CD4-positive, alpha-beta T cell treated with Interleukin-4 for 4 hours (primary cell): ENCODE measurements at places on chromosomes 4 and X.

- DNase-seq = no peak
Observed at GRCh38 chrX:111336141-111336540, 65.9 kb upstream of the CAPN6 start.

GRCh38 chr4:150569998-150570535, 11.9 kb upstream of the MAB21L2 start:
- DNase-seq = no peak

- no peak for DNase-seq
Observed at GRCh38 chr4:101127176-101127790, 220.0 kb downstream of the PPP3CA start.

DNA sequence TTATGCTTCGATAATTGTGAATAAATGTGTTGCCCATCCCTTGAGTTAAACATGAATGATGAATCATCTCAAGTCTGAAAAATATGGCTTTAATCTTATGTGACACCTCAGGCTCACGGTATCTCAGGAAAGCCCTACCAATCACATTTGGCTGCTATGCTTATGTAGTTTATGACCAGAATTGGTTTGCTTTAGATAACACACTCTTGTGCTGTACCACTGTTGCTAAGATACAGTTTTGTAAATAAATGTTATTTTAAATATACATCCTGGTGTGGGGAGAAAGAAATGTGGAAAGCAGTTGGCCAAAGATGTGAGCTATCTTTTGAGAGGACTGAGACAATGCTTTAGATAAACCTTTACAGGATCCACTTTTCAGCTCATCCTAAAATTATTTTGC, 63.2 kb downstream of the NPY1R start:
- no peak for DNase-seq

DNA sequence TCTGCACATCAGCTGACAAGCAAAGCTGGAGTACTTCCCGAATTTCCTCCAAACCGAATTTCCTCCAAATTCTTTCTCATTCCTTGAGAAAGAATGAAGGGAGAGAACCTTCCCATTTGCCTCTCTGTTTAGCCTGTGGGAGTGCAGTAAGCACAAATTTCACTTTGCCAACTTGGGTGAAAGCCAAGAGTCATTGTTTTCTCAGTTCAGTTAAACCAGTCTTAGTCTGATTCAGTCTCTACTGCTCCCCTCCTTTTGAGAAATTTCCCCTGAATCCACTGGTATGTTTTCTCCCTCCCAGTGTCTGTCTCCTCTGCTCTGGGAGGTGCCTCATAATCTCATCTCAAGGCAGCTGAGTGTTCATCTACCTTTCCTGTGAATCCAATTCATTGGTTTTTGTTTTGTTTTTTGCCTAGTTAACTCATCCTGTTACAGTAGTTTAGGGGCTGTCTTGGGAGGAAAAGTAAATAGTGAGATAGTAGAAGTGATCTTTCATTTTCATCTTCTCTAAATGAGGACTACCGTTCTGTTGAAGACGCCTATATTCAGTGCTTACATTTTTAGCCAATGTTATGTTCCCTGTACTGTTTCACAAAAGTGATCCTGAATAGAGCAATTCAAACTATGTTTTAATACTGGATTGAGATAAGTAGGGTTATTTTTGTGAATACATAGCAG, 49.0 kb downstream of the SYTL5 start:
- DNase-seq = no peak

DNA sequence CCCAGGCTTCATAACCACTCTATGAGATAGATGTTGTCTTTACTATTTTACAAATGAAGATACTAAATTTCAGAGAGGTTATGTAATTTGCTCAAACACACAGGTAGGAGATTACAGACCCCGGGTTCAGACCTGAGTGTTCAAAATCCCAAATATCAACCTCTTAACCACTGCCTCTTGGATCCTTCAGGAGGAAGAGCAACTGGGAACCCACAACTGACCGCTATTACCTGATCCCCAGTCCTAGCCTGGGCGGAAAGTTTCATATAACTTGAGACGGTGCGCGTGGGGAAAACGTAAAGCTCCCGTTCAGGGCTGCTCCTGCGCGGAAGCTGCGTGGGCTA, 8.9 kb upstream of the PRDM8 start:
- DNase-seq = no peak

GRCh38 chr4:89324671-89325070, 17.1 kb upstream of the GPRIN3 start:
- DNase-seq = no peak

- DNase-seq = peak; percentile 39
Observed at GRCh38 chr4:67558493-67558892, at the start of gene STAP1. STAP1 (plus strand) TSS chr4:67558727; CDS start chr4:67558810, 83 bp downstream.

DNA sequence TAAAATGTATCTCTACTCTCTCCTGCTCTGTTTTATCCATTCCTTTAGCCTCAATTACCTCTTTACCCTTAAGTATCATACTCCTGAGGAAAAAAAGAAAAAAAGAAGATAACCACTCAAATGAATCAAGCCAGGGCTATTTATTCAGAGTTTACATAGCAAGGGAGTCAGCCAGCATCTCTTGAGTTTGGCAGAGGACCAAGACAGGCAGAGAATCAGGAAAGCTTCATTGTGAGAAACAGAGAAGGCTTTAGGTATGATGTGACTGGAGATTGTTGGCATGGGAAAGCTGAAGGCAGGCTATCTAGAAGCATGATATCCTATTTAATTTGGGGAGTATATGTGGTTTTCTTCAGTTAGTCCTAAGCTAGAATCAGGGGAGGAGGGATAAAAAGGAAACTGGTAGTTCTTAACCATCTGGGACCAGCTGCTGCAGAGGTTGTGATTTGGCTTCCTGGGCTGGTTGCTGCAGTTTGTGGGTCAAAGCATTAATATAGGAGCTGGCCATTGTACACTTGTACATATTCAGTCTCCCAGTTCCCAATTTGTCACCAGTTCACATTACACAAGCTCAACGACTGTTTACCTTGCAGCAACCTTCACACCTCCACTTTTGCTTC, 11.2 kb downstream of the APELA start:
- DNase-seq = no peak

- no peak for DNase-seq
Observed at GRCh38 chrX:5051831-5052491, 1176.7 kb downstream of the NLGN4X start.

DNA sequence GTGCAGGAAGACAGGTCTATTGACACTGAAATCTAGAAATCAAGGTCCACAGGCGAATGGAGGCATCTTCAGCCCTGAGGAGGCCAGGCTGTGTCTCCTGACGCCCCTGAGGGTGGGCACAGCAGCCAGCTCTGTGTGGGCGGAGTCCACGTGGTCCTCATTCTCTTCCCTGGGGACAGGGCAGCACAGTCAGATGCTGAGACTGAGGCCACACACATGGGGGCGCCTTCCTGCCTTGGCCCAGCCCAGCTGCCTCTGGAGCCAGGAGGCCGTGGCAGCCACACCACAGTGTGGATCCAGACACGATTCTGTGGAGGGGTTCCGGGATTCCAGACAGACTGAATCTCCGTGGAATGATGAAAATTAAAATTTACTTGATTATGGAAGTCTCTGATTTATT, 20.8 kb downstream of the FGFR3 start:
- DNase-seq = no peak

GRCh38 chr4:148074462-148074861, 342.6 kb downstream of the ARHGAP10 start:
- DNase-seq = no peak

- peak; percentile 26 for DNase-seq
Observed at GRCh38 chr4:10074767-10075105, 41.9 kb downstream of the WDR1 start.

GRCh38 chr4:70473679-70474078, 1.7 kb downstream of the MUC7 start:
- DNase-seq = no peak
